Left lobe of liver (tissue), 2 donors: ENCODE measurements at places on chromosomes 13 and 19.
A peak's percentile ranks its signal among the peaks of the same experiment; 100 is the strongest.

- no peak for DNase-seq
Measured at GRCh38 chr13:67642657-67643056, 412.5 kb upstream of the PCDH9 start.

DNA sequence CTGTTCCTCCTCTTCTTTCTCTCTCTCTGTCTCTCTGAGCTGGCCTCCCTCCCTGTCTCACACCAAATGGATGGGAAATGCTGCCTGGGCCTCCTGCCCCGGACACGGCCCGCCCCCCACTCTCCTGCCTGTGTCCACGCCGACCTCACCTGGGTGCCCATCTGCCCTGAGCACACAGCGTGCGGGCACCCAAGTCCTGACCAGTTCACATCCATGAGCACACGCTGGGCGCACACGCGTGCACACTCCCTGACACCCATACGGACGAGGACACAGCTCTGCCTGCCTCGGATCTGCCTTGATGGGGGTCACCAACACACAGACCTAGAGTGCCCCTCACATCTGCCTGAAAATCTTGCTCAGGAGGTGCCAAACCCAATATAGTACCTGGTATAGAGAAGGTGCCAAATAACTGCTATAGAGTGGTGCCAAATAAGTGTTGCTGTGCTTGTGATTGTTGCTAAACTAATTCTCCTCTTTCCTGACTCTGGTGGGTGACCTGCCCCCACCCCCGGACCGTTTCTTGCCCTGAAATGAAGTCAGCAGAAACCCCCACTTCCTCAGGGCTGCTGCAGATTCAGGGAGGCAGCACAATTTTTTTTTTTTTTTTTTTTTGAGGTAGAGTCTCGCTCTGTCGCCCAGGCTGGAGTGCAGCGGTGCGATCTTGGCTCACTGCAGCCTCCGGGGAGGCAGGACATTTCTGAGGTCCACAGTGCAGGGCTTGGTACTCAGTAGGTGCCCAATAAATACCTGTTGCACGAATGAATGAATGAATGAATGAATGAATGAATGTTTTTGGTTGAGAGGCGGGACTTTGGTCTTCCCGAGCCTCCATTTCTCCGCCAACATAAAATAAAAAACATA, 4.6 kb downstream of the NFIC start:
- peak; percentile 81 for DNase-seq

DNA sequence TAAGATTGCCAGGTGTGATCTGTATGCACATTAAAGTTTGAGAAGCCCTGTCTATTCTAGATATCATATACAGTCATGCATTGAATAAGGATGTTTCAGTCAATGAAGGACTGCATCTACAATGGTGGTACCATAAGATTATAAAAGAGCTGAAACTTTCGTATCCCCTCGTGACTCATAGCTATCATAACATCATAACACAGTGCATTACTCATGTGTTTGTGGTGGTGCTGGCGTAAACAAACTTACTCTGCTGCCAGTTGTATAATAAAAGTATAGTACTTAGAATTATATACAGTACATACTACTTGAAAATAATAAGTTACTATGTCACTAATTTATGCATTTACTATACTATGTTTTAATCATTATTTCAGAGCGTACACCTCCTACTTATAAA, 489.3 kb downstream of the GPC6 start:
- DNase-seq = no peak

DNA sequence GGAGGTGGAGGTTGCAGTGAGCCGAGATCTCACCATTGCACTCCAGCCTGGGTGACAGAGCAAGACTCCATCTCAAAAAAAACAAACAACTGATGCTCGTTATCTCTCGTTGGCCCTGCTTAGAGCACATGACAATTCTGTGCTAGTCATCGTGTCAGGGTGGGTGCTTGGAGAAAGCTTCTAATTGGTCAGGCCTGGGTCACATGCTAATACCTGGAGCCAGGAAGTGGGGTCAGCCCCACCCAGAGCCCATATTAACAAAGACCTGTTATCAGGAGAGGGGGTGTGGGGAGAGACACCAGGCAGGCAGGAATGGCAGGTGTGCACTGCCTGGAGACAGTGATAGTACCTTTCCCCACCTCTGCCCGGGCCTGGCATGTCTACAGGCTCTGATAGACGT, 84.9 kb downstream of the DPF1 start:
- DNase-seq = no peak

DNA sequence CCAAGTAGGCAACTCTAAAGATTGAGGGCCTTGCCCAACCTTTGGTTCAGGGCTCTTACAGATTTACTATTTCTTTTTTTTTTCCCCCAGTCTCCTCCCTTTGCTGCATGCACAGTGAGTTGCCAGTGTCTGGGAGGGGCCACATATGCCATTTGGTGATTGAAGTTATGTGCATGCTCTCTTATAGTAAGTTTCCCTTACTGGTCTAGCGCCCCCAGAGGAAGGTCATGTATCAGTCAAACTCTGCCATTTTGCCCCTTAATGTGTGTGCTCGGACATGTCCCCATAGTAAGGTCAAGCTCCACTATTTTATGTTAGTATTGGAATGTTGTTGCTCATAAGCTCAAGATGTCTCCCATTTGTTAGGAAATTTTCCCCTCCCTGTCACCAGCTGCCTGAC, 1138.0 kb upstream of the SLC10A2 start:
- no peak for DNase-seq

GRCh38 chr13:42996584-42996983, 4.5 kb upstream of the EPSTI1 start:
- no peak for DNase-seq

GRCh38 chr13:101521371-101521770, 68.9 kb downstream of the ITGBL1 start:
- no peak for DNase-seq

GRCh38 chr19:47266401-47266941, 8.2 kb upstream of the INAFM1 start:
- no peak for DNase-seq

GRCh38 chr13:79237981-79238380, 168.1 kb downstream of the RBM26 start:
- DNase-seq = no peak

DNA sequence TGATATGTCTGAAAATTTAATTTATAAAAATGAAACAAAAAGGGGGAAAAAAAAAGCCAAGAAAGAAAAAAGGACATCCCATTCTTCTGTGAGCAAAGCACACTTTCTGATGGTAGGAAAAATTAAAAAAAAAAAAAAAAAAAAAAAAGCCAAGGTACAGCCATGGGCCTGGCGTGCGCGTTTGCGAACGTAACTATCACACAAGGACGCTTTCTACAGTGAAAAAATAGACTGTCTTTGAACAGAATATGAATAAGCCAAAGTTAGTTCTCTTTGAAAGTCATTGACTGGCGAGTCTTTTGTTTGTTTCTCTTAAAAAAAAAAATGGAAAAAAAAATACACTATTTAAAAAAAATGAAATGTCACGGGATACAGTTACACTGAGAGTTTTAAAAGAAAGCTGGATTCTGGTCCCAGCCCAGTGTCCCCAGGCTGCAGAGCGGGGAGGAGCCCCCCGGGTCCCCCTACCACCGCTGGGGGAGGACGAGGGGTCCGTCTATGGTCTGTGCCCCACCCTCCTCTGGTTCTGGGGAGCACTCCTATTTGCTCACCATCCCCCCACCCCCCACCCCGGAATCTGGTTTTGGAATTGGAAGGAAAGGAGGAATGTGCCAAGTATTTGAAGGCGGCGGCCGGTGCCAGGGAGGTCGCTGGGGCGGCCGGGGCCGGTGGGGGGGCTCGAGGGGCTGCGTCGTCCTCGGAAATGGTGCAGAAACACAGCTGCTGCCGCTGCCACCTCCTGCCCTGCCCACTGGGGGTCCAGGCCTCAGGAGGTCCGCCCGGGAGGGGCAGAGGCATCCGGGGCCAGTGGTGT, 134.5 kb downstream of the PTPRS start:
- DNase-seq = no peak

GRCh38 chr19:39874404-39874803, 28.2 kb upstream of the FBL start:
- DNase-seq = no peak

DNA sequence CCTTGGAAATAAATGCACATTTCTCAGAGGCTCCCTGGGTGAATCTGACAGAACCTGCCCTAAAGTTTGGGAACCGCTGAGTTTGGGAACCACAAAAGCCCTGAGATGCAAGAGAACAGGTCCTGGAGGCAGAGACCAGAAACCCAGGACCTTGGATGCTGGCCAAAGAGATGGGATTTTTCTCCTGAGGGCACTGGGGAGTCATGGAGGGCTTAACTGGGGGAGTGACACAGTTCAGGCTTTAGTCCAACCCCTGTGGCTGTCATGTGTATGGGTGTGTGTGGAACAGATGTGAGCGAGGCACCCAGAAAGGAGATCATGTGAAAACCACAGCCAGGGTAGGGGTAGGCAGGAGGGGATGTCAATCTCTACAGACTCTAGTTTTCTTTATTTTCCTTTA, 3.9 kb upstream of the NCCRP1 start:
- no peak for DNase-seq

DNA sequence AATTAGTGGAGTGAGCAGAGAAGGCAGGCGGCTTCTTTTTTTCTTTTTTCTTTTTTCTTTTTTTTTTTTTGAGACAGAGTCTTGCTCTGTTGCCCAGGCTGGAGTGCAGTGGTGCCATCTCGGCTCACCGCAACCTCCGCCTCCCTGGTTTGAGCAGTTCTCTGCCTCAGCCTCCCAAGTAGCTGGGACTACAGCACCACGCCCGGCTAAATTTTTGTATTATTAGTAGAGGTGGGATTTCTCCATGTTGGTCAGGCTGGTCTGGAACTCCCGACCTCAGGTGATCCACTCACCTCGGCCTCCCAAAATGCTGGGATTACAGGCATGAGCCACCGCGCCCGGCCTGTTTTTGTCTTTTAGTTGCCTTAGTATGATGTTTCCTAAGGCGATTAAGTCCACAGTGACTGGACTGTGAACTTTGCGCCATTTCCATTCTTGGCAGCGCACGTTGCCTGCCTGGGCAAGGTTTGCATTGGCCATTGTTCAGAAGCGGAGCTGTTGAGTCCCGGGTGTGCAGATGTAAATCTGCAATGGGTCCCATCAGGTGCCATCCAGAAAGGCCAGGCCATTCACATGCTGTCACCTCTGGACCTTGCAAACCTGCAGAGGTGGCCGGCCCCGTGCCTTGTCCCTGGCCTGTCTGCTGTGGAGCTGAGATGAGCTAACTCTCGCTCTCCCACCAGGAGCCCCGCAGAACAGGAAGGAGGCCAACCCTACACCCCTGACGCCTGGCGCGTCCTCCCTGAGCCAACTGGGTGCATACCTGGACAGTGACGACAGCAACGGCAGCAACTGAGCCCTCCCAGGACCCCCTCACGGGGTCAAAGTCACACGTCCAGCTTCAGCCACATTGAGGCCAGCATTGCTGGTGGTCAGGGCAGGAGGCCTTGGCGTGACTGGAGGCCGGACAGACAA, 10.9 kb upstream of the SHD start:
- DNase-seq = peak; percentile 96
